ENCODE measurements at places on chromosomes 13 and 19.

DNA sequence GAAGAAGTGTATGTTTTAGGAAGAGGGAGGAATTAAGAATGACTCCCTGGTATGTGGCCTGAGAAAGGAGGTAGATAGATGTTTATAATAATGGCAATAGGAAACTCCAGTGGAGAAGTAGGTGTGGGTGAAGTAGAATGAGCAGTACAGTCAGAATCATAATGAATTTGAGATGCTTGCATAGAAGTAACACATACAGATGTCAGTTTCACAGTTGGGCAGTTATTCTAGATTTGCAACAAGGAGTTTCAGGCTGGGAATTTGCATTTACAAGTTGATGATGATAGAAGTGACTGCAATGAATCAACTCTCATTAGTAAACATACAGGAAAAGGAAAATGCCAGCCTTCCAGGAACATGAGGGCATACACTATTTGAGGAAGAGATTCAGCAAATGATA lies 149.0 kb downstream of the SLITRK1 start:
- DNase-seq, result no peak

GRCh38 chr13:112592647-112593046 lies 4.7 kb upstream of the TUBGCP3 start:
- no peak for DNase-seq

DNA sequence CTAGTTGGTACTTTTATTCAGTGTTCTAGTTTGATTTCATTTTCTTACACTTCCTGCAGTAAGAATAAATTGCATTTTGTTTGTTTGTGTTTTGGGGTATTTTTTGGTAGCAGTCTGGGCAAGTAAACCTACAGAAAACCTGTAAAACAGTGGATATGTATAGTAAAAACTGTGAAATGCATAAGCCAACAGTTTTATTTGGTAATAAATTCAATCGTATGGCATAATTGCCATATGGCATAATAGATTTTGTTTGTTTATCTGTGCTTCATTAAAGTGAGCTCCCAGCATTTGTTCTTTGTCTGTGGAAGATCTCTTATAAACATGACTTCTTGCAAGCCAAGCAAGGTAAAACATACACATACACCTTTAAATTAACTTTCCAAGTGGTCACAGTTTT lies 111.9 kb downstream of the PCDH9 start:
- no peak for DNase-seq

- DNase-seq, result no peak
Observed at GRCh38 chr19:13830114-13830740, 35.0 kb downstream of the ZSWIM4 start.

DNA sequence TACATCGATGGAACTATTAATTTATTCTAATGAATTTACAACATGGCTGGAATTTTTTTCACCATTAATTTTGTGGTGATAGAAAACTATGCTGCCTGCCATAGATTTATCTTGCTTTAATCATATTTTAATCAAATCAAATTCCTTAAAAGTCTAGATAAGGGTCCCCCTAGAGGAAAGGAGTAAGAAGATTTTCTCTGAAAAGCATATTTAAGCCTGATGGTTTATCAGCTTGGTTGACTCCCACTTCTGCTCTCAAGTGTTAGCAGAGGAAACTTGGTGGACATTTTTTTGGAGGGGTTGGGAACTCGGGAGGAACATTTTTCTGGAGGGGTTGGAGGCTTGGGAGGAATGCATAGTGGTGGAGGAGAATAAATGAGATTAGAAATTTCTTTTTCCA lies 253.3 kb downstream of the KCNRG start:
- DNase-seq, result no peak

GRCh38 chr13:32007494-32007893 lies 24.1 kb upstream of the FRY start:
- no peak for DNase-seq

DNA sequence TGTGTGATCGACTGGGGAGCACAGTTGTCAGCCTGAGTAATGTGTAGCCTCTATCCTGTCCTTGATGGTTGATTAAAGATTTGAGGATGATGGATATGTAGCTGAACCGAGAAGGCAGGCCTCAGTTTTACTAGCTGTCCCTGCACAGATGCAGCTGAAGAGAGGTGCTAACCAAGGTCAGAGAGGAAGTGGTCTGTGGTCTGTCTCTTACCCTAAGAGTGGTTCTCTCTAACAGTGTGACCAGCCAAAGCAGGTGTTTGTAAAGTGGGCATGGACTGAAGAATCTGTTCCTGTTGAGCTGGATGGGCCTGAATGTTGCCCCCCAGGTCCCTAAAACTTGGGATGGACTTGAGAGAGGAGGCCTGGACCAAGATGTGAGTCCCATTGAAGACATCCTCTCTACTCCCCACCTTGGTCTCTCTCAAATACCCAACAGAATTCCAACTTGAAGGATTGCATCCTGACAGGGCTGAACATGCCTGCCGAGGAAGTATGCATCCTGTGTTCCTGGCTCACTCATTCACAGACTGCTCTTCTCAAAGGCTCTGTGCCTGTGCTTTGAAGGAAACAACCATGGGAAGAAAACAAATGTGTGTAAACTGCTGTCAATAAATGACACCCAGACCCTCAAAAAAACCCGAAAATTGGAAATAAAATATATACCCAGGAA lies 223.8 kb downstream of the MAB21L1 start:
- no peak for DNase-seq

DNA sequence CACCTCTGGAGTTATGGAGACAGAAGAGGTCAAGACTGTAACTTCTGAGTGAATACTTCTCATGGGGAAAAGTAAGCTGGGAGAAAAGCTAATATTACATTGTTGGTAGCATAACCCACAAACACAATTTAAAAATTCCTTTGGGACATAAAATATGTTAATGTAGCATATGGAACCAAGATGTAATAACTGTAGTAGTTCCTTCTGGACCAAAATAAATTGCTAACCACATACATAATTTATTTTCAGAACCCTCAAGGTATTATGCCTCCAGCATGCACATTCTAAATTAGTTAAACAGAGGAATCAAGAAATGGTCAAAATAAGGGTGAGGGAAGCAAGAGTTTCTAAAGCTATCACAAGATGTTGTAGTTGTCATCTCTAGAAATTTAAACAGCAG lies 4.8 kb upstream of the RNF17 start:
- no peak for DNase-seq

- DNase-seq, result no peak
Observed at GRCh38 chr13:41916173-41916954, 44.5 kb downstream of the VWA8 start.

- DNase-seq, result peak; percentile 17
Observed at GRCh38 chr19:54461613-54462012, 2.0 kb downstream of the LENG9 start.

DNA sequence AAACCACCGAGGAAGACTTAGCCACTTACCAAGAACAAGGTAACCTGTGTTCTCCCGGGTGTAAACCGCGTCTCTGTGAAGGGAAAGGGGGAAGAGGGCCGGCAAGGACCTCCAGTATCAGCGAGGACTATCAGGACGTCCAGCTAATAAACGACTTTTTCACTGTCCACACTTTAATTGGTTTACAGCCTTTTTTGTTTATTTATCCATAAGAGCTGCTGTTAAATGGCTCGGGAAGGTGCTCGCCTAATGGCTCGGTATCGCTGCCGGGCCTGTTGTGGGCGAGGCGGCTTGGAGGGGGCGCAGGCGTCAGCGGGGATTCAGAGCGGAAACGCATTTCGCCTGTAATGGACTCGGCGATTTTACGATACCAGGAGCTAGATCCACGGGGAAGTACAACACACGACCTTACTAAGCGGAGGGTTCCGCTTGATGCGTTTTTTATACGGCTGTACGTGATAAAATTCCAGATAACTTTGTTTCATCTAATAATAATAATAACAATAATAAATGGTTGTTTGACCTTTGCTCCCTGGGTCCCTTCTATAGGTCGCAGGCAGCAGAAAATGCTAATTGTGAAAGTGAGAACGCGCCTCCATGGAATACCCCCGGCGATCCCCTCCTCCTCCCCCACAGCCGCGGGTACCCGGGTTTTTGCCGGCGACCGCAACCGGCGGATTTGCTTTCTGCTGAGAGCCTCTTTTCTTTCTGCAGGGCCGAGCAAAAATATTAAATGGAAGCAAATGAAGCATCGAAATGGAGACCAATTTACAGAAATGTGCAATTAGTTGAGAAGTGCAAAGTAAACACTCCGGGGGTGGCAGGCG lies 2.5 kb upstream of the PDX1 start:
- DNase-seq, result no peak

DNA sequence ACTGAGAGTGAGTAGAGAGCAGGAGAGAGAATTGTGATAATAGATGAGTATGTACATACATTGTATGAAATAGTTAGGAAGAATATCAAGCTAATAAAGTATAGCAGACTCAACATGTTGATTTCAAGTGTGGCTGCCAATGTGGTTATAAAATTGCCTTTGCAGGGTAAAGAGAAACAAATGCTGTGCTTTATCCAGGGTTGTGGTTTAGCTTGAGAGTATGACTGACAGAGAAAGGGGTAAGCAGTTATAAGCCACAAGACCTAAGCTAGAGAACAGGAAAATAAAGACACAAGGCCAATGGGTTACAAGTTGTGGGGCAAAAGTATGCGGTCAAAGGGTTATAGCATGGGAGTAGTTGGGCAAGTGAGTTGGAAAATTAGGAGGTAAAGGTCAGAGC lies 1217.5 kb downstream of the DIAPH3 start:
- no peak for DNase-seq

GRCh38 chr19:49790866-49791265 lies 22.2 kb downstream of the FUZ start:
- DNase-seq, result peak; percentile 65

DNA sequence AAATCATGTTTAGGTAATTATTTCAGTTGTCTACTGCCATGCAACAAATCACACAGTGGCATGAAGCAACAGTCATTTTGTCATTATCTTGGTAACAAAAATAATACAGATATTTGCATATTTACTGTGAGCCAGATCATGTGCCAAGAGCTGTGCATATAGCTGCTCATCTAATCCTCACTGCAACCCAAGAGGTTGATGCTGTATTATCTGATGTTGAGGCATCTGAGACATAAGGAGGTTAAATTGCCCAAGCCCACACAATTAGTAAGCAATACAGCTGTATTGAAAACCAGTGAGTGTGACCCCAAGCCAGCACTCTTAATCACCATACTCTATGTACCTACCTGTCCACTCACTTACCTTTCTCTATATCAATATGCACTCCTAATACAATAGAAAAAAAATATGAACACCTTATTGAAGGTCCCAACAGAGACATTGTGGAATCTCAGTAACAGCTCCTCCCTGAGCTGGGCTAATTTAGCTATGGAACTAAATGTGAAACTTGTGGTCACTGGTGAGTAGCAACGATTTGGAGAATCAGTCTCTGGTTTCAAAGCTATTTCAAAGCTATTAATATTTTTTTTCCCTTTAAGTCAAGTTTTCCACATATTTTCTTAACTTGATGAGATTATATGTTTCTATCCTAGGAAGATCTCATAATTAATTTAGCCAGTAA lies 185.2 kb downstream of the KLF12 start:
- DNase-seq, result no peak

DNA sequence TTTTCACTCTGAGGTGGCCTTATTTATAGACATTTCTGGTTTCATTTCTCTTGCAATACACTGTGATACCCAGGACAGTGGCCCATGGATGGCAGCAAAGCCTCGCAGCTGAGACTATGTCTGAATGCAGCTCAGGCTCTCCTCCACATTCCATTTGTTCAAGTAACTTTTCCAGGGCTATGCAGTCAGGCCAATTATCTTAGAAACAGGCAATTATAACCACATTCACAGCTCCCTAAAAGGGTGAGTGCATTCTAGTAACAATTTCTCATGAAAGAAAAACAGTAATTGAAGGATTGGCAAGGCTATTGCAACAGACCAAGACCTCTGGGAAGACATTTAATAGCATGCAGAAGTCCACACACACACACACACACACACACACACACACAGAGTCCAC lies 264.0 kb downstream of the TBC1D4 start:
- DNase-seq, result no peak

- DNase-seq, result no peak
Observed at GRCh38 chr13:113663934-113664333, 3.1 kb upstream of the GRK1 start.

DNA sequence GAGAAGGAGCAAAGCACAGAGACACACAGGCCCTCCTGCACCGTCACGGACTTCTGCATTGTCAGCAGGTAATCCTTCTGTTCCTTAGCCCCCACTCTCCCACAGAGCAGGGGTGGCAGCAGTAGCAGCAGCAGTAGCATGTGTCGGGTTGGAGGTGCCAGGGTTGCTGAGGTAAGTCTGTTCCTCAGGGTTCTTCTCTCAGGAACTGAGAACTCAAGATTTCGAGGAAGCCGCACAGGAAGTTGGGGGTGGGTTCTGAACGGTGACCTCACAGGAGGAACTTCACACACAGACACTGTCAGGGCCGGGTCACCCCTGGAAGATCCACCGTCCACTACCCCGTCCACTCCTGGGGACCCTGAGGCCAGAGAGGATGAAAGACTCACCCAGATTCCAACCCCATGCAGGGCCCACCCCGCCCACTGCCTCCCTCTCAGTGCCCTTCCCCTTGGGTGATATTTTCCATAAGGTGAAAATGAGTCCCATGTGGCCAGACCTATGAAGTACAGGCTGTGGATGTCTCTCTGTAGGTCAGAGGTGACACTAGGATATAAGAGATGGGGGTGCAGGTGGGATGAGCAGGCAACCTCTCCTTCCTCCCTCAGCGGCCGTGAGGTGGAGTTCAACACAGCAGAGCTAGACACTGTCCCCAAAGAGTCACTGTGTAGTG lies at the start of gene SIGLEC12:
SIGLEC12 (minus strand) TSS at position 207 of the 670 bp plus-strand sequence; CDS start at position 140, 67 bp downstream.
- DNase-seq, result no peak

DNA sequence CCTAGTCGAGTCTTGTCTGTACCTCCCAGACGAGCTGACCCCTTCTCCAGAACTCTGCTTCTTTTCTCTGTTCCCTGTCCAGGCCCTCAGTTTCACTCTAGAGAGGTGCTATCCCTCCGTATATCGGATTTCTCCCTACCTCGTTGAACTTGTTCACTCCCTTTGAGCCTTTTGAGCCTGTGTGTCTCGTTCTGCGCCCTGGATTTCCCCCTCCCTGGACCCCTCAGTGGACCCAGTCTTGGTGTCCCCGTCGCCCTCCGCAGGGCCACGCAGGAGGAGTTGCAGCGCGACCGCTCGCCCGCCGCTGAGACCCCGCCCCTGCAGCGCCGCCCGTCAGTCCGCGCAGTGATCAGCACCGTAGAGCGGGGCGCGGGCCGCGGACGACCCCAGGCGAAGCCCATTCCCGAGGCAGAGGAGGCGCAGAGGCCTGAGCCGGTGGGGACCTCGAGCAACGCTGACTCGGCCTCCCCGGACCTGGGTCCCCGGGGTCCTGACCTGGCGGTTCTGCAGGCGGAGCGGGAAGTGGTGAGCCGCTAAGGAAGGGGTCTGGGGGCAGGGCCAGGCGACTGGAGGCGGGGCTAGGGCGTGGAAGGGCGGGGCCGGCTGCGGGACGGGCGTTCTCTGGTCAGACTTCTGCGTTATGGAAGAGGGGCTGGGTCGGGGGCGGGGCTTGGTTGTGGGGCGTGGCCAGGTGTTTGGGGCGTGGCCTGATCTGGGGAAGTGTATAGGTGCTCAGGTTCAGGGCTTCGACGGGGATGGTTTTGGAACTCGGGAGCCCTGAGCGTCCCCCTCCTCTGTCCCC lies 5.5 kb downstream of the EPS8L1 start:
- peak; percentile 65 for DNase-seq

DNA sequence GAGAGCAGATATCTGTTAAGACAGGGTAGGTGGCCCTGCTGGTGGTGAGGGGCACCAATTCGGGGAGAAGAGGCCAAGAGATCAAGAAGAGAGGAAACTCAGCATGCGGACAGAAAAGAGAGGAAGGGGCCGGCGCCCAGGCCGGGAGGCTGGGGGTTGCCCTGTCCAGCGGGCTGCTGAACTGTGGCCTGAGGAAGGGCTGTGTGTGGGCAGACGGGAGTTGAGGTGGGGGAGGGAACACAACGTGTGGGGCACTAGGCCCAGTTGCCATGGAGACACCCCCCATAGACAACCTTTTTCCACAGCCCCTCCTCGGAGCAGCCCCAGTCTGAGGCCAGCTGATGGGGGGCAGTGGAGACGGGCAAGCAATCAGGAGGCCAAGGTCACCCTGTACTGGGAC lies 2.5 kb upstream of the CACNG8 start:
- DNase-seq, result no peak
